RKO (cell line): ENCODE measurements at places on chromosomes 12 and 14.

GRCh38 chr14:77924141-77924948, 124.4 kb downstream of the ADCK1 start:
- no peak for DNase-seq

DNA sequence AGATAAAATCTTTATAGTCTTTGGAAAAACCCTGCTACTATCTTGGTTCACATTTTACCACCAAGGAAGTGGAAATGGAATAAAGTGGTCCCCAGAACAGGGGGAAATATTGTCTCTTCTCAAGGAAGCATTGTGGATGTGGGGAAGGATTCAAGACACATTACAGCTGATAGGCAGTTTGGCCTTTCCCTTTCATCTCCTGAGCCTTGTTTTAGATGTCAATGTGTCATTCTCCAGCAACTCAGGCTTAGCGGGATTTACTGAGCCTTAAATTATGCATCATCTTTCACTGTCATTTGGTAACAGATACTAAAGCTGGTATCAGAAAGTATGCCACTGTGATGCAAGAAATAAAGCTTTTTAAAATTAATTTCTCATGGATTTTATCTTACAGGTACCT, 136.2 kb downstream of the STXBP6 start:
- no peak for DNase-seq

DNA sequence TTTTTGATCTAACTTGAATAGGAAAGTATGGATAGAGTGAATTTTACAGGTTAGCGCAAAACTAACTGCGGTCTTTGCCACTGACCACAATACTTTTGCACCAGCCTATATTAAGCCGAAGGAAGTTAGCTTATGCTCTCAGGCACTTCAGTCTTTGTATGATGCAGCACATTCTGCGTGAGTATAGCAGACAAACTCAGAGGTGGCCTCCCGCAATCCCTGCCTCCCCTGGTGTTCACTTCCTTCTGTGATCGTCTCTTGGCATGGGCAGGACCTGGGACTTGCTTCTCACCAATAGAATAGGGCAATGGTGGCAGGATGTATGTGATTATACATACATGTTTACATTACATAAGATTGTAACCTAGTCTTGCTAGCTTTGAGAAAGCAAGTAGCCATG, 10.3 kb upstream of the SLC6A13 start:
- no peak for DNase-seq

DNA sequence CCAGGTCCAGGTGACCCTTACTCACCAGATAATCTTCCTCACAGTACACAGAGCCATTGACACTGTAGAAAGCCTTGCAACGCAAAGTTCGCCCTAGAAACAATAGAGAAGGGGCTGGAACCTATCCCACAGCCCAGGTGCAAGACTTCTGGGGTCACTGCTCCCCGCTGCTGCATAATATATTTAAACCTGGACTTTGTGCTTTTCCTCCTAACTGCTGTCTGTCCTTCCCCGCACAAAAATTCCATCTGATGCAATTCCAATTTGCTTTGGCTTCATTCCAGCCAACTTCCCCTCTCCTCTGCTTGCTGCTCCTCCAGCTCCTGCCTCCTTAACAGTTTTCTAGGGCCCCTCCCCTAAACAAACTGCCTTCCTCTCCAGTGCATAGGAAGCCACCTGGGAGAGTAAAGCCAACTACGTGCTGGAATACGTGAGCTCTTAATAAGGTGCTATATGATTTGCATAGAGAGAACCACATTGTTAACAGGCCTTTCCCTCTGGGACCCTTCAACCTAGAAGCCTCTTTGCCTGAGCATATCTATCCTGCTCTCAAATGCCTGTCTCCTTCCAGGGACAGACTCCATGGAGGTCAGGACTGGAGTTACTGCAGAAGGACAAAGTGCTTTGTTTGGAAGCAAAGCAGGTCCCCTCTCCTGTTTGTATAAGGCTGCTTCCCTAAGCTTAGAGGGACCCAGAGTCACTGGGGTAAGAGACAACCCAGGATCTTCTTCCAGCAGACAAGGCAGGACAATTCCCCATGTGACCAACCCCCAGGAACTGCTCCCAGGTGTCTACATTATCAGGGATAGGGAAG, 5.5 kb downstream of the AJUBA start:
- no peak for DNase-seq

- DNase-seq: no peak
Observed at GRCh38 chr14:68701001-68701741, 91.7 kb downstream of the ZFP36L1 start.

GRCh38 chr12:15679151-15679550, 110.0 kb downstream of the EPS8 start:
- no peak for DNase-seq

- DNase-seq: no peak
Observed at GRCh38 chr14:101708853-101709532, 52.5 kb upstream of the PPP2R5C start.

GRCh38 chr14:58739674-58740073, 101.9 kb downstream of the DACT1 start:
- no peak for DNase-seq

DNA sequence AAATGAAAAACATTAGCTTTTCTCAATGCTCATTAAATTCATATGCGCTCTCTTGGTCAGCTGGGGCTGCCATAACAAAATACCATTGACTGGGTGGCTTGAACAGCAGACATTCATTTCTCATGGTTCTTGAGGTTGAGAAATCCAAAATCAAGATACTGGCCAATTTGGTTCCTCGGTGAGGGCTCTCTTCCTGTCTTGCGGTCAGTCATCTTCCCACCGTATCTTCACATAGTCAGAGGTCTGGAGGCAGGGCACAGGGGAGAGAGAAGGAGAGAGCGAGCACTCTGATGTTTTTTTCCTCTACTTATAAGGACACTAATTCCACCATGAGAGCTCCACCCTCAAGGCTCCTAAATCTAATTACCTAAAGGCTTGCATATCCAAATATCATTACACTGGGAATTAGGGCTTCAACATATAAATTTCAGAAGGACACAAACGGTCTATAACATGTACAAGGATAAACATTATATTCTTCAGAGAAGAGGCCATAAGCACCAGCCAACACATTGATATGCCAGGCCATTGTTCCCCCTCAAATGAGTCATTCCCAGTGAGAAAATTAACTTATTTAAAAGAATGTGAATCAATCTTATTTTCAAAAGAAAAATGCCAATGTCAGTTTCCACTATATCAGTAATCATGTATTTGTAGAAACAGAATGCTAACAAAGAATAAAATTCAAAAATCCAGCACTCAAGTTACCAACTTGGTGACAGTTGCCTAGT, 152.2 kb downstream of the BTG1 start:
- no peak for DNase-seq

DNA sequence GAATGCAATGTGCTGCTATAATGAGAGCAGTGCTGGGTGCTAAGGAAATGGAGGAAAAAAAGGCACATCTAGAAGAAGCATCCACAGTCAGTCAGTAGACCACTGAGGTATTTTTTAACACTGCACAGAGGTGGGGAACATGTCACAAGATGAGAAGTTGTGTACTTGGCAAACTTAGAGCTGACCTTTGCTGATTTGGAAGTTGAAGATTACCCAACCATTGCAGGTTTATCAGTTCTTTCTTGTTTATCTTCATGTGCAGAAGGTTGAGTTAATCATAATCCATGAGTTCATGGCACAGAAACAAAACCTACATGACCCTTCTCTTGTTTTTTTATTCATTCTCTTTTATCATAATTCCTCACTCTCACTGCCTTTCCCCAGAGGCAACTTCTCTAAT, 3.2 kb upstream of the PAH start:
- DNase-seq: no peak

DNA sequence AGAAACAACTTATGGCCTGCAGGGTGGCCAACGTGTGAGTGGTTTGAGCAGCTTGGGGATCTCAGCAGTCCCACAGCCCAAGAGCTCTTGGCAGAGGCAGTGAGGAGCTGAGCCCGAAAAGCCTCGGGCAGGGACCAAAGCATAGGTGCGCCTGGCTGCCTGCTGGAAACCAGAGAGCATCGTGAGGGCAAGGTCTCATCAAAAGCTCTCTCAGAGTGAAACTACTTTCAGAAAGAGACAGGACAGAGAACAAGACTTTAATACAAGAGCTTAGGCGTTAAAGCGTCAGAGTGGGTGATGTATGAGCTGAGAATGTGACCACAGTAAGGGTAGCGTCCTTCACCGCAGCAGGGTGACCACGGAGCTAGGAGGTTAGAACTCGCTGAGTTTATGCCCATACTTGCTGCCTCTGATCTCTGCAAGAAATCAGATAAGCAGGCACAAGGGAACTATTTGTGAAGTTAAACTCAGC, 30.8 kb downstream of the LGMN start:
- DNase-seq: no peak

DNA sequence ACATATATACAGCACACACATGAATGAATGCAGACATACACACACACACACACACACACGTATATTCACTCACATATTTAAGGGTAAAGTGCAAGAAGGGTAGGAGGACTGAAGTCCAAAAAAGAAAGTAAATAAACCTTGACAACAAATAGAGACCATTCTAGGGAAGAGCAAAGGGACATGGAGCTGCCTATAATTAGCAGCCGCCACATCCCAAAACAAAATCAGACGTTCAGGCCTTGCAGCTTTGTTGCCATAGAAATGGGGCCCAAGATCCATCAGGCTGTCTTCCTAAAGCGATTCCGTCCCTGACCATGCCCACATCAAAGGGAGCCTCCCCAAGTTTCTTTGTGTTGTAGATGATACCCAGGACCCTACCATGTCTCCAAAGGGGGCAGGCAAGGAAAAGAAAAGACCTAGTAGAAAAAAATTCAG, 703.5 kb upstream of the TBX3 start:
- DNase-seq: no peak

DNA sequence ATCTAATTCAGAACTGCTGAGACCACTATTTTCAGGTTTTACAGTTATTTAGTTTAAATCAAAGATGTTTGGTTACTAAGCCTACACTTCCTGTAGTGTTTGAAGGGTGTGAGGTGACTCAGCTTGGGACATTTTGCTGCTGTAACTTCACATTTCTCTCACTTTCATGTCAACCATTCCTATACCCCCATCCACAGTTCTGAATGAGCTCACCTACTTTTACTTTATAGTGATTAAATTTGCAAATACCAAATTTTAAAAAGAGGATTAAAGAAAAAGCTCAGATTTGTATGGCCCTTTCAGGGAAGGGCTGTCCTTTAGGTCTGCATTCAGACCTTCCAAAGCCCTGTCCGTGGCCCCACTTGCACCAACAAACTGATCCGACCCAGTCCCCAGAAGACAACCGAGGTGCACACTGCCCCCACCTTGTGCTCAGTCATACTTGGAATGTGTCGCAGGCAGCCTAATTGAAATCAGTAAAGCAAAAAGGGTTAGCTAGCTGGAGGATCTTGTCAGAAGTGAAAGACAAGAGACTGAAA, 174.4 kb downstream of the MON2 start:
- DNase-seq: peak; percentile 36

- peak; percentile 63 for DNase-seq
Observed at GRCh38 chr12:53380794-53381730, 1.1 kb downstream of the SP1 start.

GRCh38 chr12:122166422-122167349, 7.3 kb downstream of the IL31 start:
- DNase-seq: no peak

DNA sequence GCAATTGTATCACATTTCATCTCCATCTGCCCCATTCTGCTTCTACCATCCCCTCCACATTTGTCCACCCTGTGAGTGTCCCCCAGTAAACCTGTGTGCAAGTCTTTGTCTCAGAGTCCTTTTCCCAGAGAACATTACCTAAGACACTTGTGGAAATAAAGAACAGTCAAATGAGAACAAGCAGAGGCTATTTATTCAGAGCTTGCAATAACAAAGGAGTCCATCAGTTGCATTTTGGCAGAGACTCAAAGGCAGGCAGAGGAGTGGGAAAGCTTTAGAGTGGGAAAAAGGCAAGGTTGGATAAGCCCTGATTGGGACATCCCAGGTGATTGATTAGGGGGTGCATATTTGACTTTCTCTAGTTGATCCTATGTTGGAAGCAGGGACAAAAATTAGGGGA, 18.2 kb upstream of the PPFIBP1 start:
- no peak for DNase-seq

- DNase-seq: no peak
Observed at GRCh38 chr14:103867523-103867953, 20.2 kb upstream of the PPP1R13B start.

GRCh38 chr12:75894965-75895754, 136.4 kb downstream of the PHLDA1 start:
- DNase-seq: no peak

DNA sequence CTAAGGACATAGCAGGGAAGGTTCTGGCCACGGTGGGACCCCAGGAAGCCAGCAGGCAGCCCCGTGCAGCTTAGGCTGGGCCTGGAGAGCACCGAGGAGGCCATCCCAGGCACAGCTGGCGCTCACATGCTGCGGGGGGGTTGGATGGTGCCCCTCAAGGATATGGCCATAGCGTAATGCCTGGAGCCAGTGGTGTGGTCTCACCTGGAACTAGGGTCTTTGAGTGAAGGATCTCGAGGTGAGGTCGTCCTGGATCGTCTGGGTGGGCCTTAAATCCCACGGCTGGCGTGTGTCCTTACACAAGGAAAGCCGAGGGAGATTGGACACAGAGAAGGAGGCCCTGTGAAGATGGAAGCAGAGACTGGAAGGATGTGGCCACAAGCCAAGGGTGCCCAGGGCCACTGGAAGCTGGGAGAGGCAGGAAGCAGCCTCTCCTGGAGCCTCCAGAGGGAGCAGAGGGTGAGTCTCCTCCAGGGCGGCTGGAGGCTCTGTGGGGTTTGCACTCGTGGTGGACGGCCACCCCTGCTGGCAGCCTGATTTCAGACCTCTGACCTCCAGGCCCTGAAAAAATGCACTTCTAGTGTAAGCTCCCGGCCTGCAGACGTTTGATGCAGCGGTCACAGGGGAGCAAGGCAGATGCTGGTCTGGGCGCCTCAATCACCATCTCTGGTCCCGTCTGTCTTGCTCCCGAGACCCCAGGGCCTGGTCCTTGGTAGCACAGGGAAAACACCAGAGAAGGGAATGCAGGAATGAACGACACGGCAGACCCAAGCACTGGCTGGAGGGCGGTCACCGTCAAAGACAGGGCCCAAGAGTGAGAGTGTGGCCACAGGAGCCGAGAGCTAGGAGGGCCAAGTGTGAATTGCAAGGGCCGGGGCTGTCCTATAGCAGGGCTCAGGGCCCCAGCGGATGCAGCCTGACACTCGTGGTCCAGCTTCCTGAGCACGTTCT, 218.6 kb downstream of the KIF26A start:
- DNase-seq: no peak
